ENCODE measurements at places on chromosomes 4 and X.

DNA sequence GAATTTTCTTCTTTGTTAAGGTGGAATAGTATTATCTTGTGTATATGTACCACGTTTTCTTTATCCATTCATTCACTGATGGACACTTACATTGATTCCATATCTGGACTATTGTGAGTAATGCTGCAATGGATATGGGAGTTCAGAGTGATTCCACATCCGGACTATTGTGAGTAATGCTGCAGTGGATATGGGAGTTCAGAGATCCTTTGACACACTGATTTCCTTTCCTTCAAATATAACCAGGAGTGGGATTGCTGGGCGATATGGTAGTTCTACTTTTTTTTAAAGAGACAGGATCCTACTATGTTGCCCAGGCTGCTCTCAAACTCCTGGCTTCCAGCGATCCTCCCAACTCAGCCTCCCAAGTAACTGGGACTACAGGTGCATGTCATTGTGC is 12.1 kb downstream of the TMEM156 start:
- no peak for DNase-seq

GRCh38 chrX:153984351-153985178 is 12.0 kb downstream of the TMEM187 start:
- no peak for DNase-seq

- no peak for DNase-seq
Measured at GRCh38 chr4:21697583-21697982, 251.0 kb downstream of the KCNIP4 start.

- peak; percentile 14 for DNase-seq
Measured at GRCh38 chr4:100086766-100087431, 103.4 kb downstream of the DDIT4L start.

DNA sequence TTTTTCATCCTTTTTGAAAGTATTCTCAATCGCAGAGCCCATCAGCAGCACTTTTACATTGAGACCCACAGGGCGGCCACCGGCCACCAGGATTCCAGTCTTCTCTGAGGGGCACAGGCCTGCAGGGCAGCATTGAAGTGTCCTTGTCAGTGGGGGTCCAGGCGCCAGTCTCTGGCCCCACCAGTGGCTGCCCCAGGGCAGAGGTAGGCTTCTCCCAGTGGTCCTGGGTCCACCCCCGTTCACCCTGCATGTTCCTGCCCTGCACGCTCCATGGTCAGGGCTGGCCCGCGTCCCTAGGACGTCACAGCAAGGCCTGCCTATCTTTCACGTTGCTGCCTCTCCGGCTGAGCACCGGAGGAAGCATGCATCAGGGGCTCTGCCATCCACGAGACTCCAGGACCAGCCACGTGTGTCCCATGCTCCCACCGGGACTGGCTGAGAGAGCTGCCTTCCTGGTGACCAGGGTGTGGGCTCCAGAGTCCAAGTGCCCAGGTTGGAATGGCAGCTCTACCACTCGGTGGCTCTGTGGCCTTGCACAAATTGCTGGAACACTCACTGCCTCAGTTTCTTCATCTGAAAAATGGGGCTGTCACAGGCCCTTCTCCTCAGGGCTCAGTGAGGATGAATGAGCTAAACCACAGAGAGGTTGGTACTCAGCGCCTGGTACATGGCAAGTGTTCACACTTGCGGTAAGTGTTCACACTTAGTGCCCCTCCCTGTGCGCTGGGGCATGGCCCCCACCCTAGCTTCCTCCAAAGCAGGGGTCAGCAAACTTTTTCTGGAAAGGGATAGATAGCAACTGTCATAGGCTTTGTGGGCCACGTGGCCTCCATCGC is 30.7 kb upstream of the JAKMIP1 start:
- no peak for DNase-seq

- DNase-seq: no peak
Measured at GRCh38 chr4:6620296-6620695, 20.2 kb upstream of the MRFAP1 start.

DNA sequence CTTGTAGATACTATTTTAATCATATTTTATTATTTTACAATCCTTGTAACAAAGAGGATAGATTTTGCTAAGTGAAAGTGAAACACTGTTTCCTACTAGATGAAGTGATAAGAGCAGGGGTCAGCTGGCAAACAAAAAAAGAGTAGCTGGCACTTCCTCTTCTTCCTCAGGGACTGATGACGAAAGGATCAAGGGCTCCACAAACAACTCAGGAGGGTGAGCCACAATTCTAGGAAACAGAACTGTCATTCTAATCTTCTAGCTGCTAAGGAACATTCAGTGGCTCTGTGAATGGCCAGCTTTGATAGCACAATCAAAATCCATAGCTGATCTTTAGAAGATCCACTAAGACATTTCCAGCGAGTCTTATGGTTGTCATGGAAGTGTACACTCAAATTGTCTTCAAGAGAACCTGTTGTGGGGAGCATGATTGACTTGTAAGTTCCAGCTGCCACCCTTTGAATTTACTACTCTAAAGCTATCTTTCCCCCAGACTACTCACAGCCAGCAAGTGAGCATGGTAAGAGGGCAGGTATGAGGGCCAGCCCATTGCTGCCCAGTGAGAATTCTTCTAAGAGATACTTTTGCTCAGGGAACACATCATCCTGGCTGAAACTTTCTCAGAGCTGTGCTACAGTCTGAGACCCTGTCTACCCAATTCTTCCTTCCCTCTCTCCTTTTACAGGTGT is 275.7 kb upstream of the RASGEF1B start:
- DNase-seq: no peak

DNA sequence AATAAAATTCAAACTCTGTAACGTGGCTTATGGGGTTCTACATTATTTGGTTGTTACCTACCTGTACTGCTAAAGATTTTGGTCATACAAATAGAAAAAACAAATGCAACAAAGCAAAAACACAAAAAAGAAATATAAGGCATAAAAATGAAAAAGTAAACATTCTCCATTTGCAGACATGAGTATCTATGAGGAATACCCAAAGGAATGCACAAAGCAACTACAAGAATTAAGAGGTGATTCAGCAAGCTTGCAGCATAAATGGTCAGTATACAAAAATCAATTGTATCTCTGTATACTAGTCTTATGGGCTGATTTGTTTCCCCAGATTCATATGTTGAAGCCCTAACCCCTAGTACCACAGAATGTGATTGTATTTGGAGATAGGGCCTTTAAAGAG is 3.6 kb upstream of the PDE5A start:
- DNase-seq: peak; percentile 54

- DNase-seq: no peak
Measured at GRCh38 chrX:109352066-109352588, 129.8 kb downstream of the GUCY2F start.

GRCh38 chrX:130110379-130111219 is at the start of gene ELF4:
ELF4 (minus strand) TSS chrX:130110497; CDS start chrX:130081330, 29,167 bp downstream.
- DNase-seq: peak; percentile 77

- DNase-seq: peak; percentile 65
Measured at GRCh38 chrX:118655561-118656246, 71.7 kb upstream of the IL13RA1 start.

DNA sequence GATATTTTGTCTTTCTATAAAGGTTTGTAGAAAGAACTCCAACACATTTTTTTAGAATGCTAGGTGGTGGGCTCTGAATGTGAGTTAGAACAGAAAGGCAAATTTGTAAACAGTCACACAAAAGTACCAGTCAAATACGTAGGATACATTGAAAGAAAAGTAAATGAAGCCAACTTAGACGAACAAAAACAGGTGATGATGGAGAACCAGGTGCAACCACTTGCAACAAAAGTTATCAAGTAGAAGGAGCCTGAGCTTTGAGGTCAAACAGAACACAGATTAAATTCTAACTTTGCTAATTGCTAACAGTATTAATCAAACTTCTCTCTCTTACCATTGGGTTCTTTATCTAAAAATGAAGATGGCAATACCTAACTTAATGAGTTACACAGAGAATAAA is 62.7 kb upstream of the DAPP1 start:
- DNase-seq: no peak

GRCh38 chrX:146241902-146242301 is 424.3 kb downstream of the SLITRK2 start:
- no peak for DNase-seq

DNA sequence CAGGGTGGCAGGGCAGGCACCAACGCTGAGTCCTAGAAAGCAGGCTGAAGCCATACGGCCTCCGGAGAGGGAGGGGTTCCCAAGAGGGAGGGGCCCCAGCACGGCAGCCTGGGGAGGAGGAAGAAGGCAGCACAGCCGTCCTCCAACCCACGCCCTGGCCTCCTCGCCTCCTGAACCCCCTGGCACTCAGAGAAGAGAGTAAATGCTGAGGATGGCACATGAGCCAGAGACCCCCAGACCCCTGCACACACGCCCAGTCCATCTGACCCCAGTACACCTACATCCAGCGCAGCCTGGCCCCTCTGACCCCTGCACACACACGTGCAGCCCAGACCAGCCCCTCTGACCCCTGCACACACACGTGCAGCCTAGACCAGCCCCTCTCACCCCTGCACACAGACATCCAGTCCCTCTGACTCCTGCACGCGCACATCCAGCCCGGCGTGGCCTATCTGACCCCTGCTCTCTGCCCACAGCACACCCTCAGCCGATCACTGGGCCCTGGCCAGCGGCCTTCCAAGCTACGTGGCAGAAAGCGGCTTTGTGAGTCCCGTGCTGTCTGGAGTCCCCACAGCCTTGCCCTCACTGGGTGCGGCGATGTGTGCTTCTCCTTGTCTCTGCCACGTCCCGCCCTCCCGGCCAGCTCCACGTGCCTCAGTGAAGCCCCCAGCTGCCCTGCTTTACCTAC is 18.5 kb downstream of the ATP5ME start:
- no peak for DNase-seq

GRCh38 chrX:154021131-154021611 is 1.5 kb upstream of the IRAK1 start:
- peak; percentile 52 for DNase-seq

GRCh38 chr4:111113591-111113990 is 490.7 kb upstream of the PITX2 start:
- no peak for DNase-seq

DNA sequence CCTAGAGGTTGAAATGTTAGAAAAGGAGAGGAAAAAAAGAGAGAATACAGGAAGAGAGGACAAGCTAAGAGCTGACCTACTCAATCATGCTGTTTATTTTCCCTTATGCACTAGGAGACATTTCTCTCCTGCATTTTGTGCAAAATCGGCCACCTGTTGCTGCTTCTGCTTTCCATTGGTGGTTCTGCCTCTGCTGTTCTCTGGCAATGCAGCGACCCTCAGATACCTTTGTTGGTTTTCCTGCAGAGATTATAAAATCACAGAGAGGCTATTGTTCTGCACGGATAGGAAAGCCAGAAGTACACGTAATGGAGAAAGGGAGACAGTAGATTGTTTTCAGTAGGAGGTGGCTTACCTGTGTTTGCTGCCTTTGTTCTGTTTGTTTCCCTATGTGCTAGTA is 108.9 kb downstream of the UNC5C start:
- no peak for DNase-seq

- DNase-seq: no peak
Measured at GRCh38 chrX:154549766-154550165, 2.3 kb downstream of the IKBKG start.
